IPS-NIHi11 (cell line): ENCODE measurements at places on chromosomes 16 and 17.
A peak's percentile ranks its signal among the peaks of the same experiment; 100 is the strongest.

GRCh38 chr16:84606081-84606875 lies 11.6 kb downstream of the COTL1 start:
- no peak for DNase-seq

DNA sequence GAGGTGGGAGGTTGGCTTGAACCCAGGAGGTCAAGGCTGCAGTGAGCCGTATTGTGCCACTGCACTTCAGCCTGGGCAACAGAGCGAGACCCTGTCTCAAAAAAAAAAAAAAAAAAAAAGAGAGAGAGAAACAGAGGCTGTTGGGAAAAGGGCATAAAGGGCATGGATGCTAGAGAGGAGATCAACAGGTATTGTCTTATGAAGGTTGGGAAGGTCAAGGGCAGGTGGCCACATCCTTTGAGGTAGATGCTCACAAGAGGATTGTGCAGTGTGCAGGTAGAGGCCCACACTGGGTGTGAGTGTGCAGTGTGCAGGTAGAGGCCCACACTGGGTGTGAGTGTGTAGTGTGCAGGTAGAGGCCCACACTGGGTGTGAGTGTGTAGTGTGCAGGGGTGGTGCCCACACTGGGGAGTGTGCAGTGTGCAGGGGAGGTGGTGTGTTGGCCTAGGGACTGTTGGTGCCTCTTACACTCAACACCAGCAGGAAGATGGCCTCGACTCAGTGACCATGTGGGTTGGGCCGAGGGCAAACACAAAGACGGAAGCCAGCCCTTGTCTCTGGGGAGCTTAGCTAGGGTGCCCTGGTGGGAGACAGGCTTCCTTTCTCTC lies 404.9 kb upstream of the TNRC6C start:
- DNase-seq: no peak

DNA sequence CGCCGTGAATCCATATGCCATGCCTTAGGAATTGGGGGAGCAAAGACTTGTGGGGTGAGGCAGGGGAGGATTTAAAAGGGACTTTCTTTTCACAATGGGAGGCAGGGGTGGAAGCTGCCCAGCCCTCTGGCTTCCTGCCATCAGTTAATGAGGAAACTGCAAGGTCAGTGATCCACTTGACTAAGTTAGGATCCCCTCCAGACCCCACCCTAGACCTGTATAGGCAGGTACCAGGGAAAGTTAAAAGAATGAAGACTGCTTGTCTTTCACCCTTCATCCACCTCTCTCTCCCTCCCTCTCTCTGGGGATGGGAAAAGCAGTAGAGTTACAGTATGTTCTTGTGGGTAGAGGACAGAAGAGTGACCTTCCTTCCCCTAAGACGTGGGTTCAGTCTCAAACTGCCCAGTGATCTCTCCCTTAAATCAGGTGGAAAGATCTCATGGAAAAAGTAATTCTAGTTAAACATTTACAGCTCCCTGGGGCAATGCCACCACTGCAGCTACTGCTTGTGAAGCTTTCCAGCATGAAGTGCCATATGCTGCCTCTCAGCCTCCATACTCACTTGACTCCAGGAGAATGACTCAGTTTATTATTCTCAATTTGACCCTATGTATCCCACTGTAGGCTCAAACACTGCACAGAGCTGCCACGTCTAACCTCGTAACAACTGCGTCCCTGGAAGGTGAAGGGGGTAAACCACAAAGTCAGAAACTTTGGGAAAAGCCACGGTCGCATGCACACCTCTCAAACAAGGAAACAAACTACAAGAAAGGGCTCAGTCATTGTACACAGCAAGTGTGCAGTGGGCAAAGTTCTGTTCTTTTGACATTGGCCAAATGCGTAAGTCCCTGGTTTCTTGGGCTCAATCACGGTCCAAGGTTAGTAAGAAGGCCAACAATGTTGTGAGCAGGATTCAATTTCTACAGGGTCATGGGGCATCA lies 1.2 kb downstream of the COA3 start:
- no peak for DNase-seq

GRCh38 chr16:13621639-13622038 lies 298.3 kb upstream of the ERCC4 start:
- peak; percentile 20 for DNase-seq

- DNase-seq: no peak
Measured at GRCh38 chr16:66036184-66036583, 330.3 kb upstream of the CDH5 start.

DNA sequence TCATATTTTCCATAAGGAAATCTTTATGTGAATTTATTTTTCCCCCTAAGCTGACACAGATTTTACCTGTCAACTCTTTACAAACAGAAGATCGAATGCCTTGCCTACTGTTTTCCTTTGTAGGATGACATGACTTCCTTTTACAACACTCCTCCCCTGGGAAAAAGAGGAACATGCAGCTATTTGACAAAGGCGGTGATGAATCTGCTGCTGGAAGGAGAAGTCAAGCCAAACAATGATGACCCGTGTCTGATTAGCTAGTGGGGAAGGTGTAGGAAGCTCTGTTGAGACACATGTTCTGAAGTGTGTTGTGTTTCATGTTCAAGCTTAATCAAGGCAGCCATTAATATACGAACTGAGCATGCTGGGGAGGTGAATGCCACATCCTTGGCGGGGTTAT lies 238.0 kb downstream of the PHKB start:
- no peak for DNase-seq

GRCh38 chr16:78704416-78704815 lies 605.0 kb downstream of the WWOX start:
- no peak for DNase-seq

- no peak for DNase-seq
Measured at GRCh38 chr16:1287982-1288670, 21.3 kb upstream of the UBE2I start.

- peak; percentile 87 for DNase-seq
Measured at GRCh38 chr16:48164907-48165715, 9.3 kb upstream of the ABCC12 start.

GRCh38 chr16:90032674-90033331 lies 13.5 kb upstream of the DBNDD1 start:
- no peak for DNase-seq

GRCh38 chr17:79010304-79010646 lies 711 bp upstream of the CANT1 start:
- no peak for DNase-seq

DNA sequence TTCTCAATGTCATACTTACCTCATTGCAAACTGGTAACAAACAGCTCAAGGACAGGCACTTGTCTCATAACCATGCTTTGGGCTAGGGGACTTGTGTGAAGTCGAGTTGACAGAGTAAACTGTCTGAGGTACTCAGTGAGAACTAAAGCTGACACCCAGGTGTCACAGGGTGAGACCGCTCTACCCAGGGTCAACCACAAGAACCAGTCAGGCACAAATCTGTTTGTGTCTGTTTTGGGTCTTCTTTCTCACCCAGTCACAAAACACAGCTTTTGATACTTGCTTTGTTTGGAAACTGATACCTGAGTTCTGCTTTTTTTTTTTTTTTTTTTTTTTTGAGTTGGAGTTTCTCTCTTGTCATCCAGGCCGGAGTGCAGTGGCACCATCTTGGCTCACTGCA lies 161.1 kb downstream of the STX8 start:
- no peak for DNase-seq

DNA sequence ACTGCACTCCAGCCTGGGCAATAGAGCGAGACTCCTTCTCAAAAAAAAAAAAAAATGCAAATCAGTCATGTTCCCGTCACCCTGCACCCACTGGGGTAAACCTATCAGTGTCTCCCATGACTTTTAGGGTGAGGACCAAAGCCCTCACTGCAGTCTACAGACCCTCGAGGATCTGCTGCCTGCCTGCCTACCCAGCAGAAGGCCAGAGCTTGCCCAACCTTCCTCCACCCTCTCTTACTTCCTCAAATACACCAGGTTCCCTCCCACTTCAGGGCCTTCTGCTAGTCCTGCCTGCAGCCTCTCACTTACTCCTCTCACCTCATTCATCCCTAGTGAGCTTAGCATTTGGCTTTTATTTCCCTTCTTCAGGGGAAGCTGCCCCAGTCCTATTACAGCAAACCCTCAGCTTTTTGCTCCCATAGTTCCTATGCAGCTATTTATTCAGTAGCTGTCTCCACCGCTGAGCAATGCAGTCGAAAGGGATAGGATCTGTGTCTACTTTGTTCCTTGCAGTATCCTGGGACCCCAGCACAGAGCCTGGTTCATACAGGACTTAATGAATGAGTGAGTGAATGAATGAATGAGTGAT lies 17.8 kb upstream of the TOB1 start:
- DNase-seq: no peak

GRCh38 chr17:55452139-55452790 lies 30.6 kb upstream of the MMD start:
- DNase-seq: no peak

DNA sequence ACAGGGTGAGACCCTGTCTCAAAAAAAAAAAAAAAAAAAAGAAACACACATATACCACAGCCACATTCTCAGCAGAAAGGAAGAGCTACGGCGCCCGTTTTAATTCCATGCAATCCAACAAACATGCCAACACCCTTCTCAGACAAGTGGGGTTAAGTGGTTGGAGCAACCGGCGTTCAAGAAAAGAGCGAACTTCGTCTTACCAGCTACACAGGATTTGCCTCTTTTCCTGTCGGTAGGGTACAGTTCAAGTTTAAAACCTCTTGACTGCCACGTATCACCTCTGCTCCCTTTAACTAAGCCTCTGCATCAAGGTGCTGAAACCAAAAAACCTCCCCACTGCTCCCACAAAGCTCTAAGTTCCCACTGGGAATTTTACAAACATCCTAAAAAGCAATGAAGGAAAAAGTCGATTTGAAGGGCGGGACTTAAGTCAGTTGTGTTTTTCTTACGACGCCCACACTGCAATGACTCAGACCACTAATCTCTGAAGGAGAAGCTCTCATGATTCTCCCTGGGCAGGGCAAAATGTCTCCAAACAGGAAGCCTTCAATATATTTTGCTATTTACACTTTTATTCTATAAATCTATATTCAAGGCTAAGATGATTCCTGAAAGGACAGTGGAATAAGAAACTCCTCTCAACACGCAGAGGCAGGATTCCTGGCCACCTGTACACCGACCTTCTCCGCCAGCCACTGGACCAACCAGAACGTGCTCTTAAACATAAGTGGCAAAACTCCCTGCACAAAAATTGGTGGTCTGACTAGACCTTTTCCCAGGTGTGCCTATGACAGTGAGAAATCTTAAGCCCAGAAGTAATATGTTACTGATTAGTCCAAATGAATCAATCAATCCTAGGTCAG lies 18.8 kb downstream of the SRP68 start:
- no peak for DNase-seq

DNA sequence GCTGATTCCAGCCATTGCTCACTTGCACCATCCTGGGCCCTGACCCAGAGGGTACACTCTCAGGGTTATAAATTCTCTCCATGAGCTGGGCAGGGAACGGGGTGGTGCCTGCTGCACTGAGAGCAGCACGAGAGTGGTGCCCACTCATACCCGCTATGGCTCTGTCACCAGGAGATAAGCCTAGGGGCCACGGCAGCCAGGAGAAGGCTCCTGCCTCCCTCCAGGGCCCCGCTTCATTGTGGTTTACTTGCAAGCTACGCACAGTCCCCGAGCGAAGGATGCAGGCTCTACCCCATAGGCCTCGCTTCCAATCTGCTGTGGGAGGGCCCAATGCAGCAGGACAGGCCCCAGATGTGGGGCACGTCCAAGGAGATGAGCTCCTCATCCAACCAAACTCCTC lies 48.5 kb downstream of the VAC14 start:
- DNase-seq: no peak

- no peak for DNase-seq
Measured at GRCh38 chr17:56824503-56824902, 9.2 kb downstream of the C17orf67 start.

DNA sequence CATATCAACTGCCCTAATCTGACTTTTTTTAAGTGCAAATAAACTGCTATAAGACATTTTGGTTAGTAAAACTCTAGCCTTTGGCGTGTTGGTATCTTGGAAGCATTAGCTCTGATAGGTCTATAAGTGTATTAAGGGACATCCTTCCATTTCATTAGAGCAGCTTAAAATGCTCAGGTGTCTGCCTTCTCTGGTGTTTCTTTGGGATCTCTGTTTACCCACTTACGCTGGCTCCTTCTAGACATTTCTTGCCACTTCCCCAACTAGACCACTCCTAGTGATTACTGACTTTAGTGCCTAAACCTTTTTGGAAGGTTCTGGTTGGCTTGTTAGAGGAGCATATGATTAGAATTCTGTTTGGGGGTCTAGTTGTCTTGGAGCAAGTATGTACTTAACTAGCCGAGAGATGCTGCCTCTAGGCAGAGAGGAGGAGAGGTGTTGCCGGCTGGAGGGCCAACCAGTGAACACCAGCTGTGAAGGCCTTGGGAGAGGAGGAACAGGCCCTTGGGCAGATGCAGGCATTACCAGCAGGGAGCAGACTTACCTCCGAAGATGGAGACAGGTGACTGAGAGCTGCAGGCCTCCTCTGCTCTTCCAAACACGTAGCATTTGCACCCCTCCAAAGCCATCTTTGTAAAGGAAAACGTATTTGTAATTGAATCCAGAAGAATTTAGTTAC lies 15.2 kb upstream of the CLEC18C start:
- peak; percentile 62 for DNase-seq

DNA sequence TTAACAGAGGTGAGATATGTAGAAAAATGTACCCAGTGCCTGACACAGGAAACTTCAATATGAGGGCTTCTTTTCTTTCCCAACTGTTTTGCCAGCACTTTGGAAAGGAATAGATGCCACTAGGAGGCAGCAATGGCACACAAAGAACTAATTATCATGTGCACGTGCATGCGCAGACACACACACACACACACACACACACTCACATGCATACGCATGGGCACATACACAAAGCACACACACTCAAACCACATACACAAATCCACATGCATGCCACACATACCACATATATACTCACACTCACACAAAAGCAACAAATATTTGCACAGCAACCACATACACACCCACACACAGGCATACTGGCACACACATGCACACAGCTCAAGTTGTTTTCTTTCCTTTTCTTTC lies 8.8 kb upstream of the CEP112 start:
- DNase-seq: peak; percentile 72

GRCh38 chr16:17070882-17071592 lies 399.7 kb downstream of the XYLT1 start:
- DNase-seq: peak; percentile 38

- DNase-seq: peak; percentile 48
Measured at GRCh38 chr16:66578651-66579531, at the start of gene CMTM2. TSS of gene CMTM2 (plus strand) at chr16:66579463. CDS start at chr16:66579608, 145 bp downstream.

GRCh38 chr16:64654178-64654577 lies 467.7 kb downstream of the CDH11 start:
- DNase-seq: no peak

- DNase-seq: peak; percentile 7
Measured at GRCh38 chr17:50267074-50267841, 7.0 kb upstream of the TMEM92 start.

GRCh38 chr17:59527325-59527917 lies 38.0 kb upstream of the DHX40 start:
- DNase-seq: no peak

GRCh38 chr16:57519796-57520360 lies 16.5 kb downstream of the CCDC102A start:
- peak; percentile 92 for DNase-seq

DNA sequence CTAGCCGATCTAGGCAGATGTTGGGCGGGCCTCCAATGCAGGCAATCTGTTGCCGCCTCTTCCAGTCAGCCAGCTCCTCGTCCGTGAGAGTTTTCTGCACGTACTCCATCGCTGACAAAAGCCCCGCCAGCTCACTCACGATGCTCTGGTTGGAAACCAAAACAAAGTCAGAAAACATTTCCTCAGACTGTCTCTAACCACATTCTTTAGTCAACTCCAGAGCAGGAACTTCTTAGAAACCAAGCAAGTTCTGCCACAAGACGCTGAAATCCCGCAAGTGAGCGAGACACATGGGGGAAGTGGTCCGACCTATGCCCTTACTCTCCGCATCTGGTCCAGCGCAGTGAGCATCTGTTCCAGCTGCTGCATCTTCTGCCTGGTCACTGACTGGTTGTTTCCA lies 49.1 kb downstream of the STAT5A start:
- DNase-seq: no peak

- peak; percentile 2 for DNase-seq
Measured at GRCh38 chr17:63928172-63928666, 3.9 kb downstream of the CD79B start.
